ENCODE measurements at places on chromosomes 2 and 18. TPM values are rescaled to one million over a fixed set of nuclear protein-coding genes. Genes with fewer than 3 reads are reported as not detected.

DNA sequence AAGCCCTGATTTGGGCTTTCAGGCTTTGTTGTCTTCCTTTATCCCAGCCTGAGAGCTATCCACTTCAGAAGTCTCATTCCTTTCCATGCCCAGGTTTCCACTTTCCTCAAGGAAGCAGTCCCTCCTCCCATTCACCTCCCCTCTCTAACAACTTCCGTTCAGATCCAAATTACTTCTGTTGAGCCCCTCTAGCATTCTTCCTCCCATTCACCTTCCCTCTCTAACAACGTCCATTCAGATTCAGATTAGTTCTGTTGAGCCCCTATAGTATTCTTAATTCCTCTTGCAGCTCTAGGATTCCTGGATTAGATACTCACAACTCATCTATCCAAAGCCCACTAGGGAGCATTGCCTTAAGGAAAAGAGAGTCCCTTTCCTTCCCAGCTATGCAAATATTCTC, 216.8 kb downstream of the RAD51AP2 start:
- DNase-seq = no peak

Gene CCDC142
- 19.0 TPM for total RNA-seq

- peak; percentile 47 for DNase-seq
These were observed 58.8 kb downstream of the PRKRA start for GRCh38 chr2:178392215-178392614.

Gene CNGA3
- total RNA-seq = not detected

Gene ACAA2
- 152 TPM for total RNA-seq

Gene CCDC85A
- 0.80 TPM for total RNA-seq

GRCh38 chr2:230472621-230473018, 56.6 kb downstream of the SP100 start:
- DNase-seq = no peak

Gene RAB11FIP5
- total RNA-seq = 19.0 TPM

GRCh38 chr2:28366149-28366495, 26.5 kb upstream of the FOSL2 start:
- DNase-seq = no peak

All from G401 (cell line).